Activated gamma-delta T cell treated with Interleukin-2 at 50 U/mL for 16 hours (primary cell): ENCODE measurements at places on chromosomes 11 and 22.

GRCh38 chr11:85800595-85801342 lies 10.2 kb downstream of the SYTL2 start:
- DNase-seq = no peak

GRCh38 chr11:68038718-68039525 lies at the start of gene TCIRG1:
Gene TCIRG1, plus strand, starts transcription at chr11:68039025. Its CDS starts 2,247 bp downstream, at chr11:68041272.
- DNase-seq = peak; percentile 40

GRCh38 chr11:17526326-17526725 lies 17.9 kb downstream of the USH1C start:
- no peak for DNase-seq

- DNase-seq = no peak
Observed at GRCh38 chr11:129402206-129403171, 26.8 kb downstream of the BARX2 start.

- DNase-seq = no peak
Observed at GRCh38 chr22:37160027-37160426, 10.3 kb upstream of the IL2RB start.

GRCh38 chr11:34351687-34352469 lies 5.9 kb downstream of the ABTB2 start:
- no peak for DNase-seq

DNA sequence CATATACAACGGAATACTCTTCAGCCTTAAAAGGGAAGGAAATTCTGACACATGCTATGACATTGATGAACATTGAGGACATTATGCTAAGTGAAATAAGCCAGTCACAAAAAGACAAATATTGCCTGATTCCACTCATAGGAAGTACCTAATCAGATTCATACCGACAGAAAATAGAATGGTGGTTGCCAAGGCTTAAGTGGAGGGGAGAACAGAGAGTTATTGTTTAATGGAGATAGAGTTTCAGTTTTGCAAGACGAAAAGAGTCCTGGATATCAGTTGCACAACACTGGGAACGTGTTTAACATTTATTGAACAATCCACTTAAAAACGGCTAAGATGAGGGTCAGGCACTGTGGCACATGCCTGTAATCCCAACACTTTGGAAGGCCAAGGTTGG lies 45.6 kb upstream of the HIPK3 start:
- no peak for DNase-seq

- no peak for DNase-seq
Observed at GRCh38 chr11:38824573-38824972, 2226.5 kb upstream of the RAG2 start.

GRCh38 chr11:64340671-64341335 lies 799 bp downstream of the CCDC88B start:
- peak; percentile 79 for DNase-seq

GRCh38 chr11:19091366-19091765 lies 25.6 kb upstream of the ZDHHC13 start:
- DNase-seq = no peak

GRCh38 chr11:36229091-36229705 lies 60.0 kb downstream of the COMMD9 start:
- DNase-seq = no peak

DNA sequence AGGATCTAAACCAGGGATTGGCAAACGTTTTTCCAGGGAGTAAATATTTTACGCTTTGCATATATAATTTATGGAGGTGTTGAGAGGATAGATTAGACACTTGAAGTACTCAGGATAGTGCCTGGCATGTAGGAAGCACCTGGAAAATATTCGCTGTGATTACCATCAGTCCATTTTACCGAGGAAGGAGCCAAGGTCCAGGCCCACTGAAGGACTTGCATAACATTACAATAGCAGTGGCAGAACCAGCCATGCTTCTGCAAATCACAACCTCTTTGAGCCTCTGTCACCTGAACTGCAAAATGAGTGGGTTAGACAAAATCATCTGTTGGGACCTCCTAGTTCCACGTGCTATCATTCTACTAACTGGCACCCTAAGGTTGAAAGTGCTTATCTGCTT lies 5.4 kb downstream of the FUT4 start:
- DNase-seq = no peak

- DNase-seq = no peak
Observed at GRCh38 chr11:105644839-105645573, 35.1 kb downstream of the GRIA4 start.

DNA sequence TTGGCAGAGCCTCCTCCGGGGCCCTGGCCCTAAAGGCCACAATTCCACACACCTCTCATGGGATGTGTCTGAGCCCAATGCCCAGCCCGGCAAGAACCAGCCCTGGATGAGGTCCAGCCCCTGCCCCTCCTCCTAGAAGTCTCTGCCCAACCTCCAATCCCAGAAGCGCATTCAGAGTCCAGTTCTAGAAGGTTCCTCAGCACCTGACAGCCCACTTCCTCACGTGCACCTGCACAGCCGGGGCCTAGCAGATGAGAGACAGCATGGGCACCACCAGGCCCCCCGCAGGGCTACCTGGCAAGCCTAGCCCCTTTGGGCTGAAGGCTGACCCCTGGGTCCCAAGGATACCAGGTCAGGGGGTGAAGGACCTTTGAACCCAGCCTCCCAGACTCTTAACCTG lies 11.5 kb upstream of the CDKN1C start:
- no peak for DNase-seq

- DNase-seq = no peak
Observed at GRCh38 chr11:3022300-3022967, 30.3 kb upstream of the NAP1L4 start.

GRCh38 chr11:23078289-23078971 lies 218.2 kb upstream of the CCDC179 start:
- DNase-seq = no peak

GRCh38 chr11:7545611-7546010 lies 31.8 kb downstream of the PPFIBP2 start:
- DNase-seq = no peak
